T-cell (primary cell): ENCODE measurements at places on chromosomes 4 and X. TPM values are rescaled to one million over a fixed set of nuclear protein-coding genes. Genes with fewer than 3 reads are reported as not detected.

Gene GLUD2
- total RNA-seq = 0.13 TPM

Gene COX7B2
- total RNA-seq = not detected

Gene UGT2B11
- not detected for total RNA-seq

Gene UGT2B10
- total RNA-seq = not detected

Gene SLC25A14
- total RNA-seq = 14.4 TPM

Gene ADGRG4
- not detected for total RNA-seq

Gene GNPDA2
- total RNA-seq = 8.3 TPM

Gene ATP10D
- total RNA-seq = 5.0 TPM

Gene NAP1L3
- 6.6 TPM for total RNA-seq

Gene PPP4R3C
- not detected for total RNA-seq

DNA sequence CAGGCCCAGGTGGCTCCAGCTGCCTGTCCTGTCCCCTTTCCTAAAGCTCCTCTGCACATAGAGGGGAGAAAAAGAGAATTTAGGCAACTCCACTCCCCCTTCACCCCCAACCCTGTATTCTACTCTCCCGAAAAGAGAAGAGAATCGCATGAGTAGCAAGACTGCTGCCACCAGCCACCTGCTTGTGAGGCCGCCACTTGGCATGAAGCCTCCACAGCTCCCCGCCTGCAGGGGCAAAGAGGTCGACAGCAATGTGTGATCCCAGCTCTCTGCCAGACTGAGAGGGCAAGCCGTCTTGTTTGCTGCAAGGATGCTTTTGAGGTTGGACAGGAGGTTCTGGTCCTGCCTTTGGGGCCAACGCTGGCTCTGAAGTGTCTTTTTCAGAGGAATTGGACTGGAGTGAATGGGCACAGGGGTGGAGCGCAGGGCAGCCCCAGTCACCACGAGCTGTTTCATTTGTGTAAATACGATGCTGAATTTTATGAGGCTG lies 77.1 kb downstream of the STARD8 start:
- H3K36me3 ChIP-seq = no peaks in the 10 kb centered on the region
- H3K27ac ChIP-seq = no peak overlapping the region
- H3K27me3 ChIP-seq = no peaks in the 10 kb centered on the region
- no peaks in the 10 kb centered on the region for H3K4me1 ChIP-seq
- H3K4me3 ChIP-seq = no peak overlapping the region

GRCh38 chrX:43840265-43840664 lies 42.0 kb downstream of the MAOB start:
- no peak overlapping the region for H3K4me3 ChIP-seq
- DNase-seq = no peak
- no peaks in the 10 kb centered on the region for H3K36me3 ChIP-seq
- H3K27ac ChIP-seq = no peak overlapping the region
- no peaks in the 10 kb centered on the region for H3K27me3 ChIP-seq
- H3K4me1 ChIP-seq = no peaks in the 10 kb centered on the region

DNA sequence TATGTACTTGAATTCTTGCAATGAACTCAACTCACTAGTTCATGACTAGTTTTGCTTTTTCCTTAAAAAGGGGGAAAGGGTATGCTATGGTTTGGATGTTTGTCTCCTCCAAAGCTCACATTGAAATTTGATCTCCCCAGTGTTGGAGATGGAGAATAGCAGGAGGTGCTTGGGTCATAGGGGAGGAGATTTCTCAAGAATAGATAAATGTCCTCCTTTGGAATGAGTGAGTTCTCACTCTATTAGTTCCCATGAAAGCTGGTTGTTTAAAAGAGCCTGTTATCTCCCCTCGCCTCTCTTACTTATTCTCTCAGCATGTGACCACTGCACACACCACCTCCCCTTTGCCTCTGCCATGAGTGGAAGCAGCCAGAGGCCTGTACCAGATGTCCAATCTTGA lies 109.4 kb upstream of the INTU start:
- no peaks in the 10 kb centered on the region for H3K27me3 ChIP-seq
- no peaks in the 10 kb centered on the region for H3K4me1 ChIP-seq
- H3K4me3 ChIP-seq = no peak overlapping the region
- DNase-seq = no peak

DNA sequence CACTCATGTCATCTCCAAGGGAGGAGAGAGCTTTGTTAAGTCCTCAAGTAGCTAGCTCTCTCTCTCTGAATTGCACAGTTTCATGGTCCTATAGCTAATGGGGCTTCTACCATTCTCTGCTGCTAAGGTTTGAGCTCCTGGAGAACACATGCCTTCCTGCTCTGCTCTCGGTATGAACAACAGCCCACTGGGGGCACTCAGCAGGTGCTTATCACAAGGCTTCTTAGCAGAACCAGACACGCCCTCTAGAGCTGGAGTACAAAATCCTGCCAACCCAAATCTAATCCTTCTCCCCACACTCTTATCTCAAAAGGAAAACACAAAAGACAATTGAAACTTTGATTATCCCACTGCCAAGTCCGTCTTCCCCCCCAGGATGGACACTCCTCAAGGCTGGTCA lies 176.5 kb downstream of the HS3ST1 start:
- H3K4me3 ChIP-seq = no peak overlapping the region
- DNase-seq = no peak
- H3K4me1 ChIP-seq = no peaks in the 10 kb centered on the region
- no peaks in the 10 kb centered on the region for H3K36me3 ChIP-seq

DNA sequence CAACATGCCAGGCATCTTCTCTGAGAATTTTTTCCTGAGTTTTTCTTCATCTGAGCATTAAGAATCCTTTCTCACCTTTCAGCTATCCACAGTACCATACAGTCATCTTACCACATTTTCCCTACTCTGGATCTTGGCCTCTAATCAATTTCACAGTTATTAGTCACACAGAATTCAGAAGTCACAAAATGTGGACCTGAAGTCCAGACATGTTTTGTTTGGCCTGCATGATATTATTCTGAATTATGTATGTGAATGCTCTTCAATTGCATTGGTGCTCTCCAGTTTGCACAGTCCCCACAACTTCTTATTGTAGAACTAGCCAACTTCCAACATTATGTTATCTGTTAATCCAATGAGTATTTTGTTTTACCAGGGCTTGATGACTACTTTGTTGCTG lies 102.3 kb upstream of the GRIA3 start:
- H3K4me1 ChIP-seq = no peaks in the 10 kb centered on the region
- DNase-seq = no peak
- H3K36me3 ChIP-seq = no peaks in the 10 kb centered on the region

DNA sequence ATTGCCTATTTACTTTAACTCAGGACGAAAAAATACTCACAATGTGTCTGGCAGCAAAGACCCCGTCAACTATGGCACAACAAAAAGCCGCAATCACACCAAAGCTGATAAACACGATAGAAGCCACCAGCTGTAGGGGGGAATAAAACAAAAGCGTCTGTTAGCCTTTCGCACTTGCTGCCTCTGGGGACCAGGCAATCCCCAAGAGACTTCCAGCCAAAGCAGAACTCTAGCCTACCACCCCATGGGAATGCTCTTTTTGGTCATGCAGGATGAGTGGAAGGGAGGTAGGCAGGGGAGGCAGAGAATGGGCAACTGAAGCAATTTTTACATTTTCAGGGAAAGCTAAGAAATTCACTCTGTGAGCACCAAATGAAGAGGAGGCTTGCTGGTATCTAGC lies 20.1 kb downstream of the TMEM255A start:
- DNase-seq = no peak
- H3K4me3 ChIP-seq = no peak overlapping the region
- no peaks in the 10 kb centered on the region for H3K36me3 ChIP-seq
- H3K27ac ChIP-seq = no peak overlapping the region

- H3K36me3 ChIP-seq = no peaks in the 10 kb centered on the region
- H3K27ac ChIP-seq = no peak overlapping the region
- H3K27me3 ChIP-seq = peaks cover 6% of the 10 kb centered on the region
- no peak for DNase-seq
- H3K4me1 ChIP-seq = no peaks in the 10 kb centered on the region
Observed at GRCh38 chr4:17557880-17558279, 19.1 kb upstream of the LAP3 start.

DNA sequence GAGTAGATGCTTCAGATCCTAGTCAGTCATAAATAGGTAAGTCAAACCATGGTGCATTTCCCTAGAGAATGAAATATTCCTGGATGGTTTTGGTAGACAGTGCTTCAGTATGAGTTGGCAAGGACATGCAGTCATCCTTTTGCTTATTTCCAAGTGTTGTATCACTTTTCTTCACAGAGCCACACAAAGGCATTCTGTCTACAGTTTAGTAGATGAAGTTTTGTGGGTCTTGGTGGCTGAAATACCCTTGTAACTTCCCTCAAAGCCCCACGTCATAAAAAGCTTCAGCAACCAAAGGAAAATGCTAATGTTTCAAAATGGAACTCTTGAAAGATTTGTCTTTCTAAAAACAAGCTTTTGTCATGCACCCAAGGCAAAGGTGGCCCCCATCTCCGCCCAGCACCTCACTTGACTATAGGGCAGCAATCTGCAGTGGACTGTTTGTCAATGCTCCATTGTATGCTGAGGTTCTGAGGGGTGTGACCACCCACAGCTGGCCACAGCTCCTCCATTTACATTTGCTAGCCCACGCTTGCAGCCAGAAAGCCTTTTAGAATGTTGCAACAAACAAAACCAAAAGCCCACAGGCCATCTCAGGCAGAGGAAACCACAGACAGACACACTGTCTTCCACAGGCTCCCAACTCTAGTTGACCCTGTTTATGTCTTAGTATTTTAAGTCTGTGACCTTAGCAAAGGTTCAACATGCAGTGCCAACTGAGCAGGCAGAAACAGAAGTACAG lies 87.1 kb upstream of the FAM9C start:
- no peaks in the 10 kb centered on the region for H3K36me3 ChIP-seq
- H3K27me3 ChIP-seq = no peaks in the 10 kb centered on the region
- no peak for DNase-seq
- peaks cover 13% of the 10 kb centered on the region for H3K4me1 ChIP-seq
- no peak overlapping the region for H3K27ac ChIP-seq

- H3K4me1 ChIP-seq = no peaks in the 10 kb centered on the region
- DNase-seq = no peak
- H3K27me3 ChIP-seq = no peaks in the 10 kb centered on the region
- no peaks in the 10 kb centered on the region for H3K36me3 ChIP-seq
- H3K27ac ChIP-seq = no peak overlapping the region
- no peak overlapping the region for H3K4me3 ChIP-seq
Observed at GRCh38 chrX:50495616-50496015, 25.0 kb upstream of the DGKK start.

DNA sequence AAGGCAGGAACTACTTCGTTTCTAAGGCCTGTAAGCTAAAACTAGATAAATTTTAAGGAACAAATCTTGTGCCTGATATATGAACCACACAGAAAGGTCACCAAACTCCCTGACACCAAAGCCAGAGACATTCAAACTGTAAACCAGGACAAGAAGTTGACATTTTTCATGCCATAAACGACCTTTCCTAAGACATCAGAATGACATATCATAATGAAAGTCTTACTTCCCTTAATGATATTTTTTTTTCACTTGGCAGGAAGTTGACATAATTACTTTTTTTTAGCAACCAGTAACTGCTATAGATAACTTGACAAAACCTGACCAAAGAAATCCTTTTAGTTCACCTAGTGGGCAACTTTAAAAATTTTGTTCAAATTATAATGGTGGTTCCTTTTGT lies 231.5 kb upstream of the AGTR2 start:
- no peak overlapping the region for H3K4me3 ChIP-seq
- no peak overlapping the region for H3K27ac ChIP-seq
- H3K27me3 ChIP-seq = no peaks in the 10 kb centered on the region
- H3K36me3 ChIP-seq = no peaks in the 10 kb centered on the region
- H3K4me1 ChIP-seq = no peaks in the 10 kb centered on the region
- no peak for DNase-seq

- H3K27me3 ChIP-seq = peaks cover 4% of the 10 kb centered on the region
- no peaks in the 10 kb centered on the region for H3K4me1 ChIP-seq
- no peak overlapping the region for H3K27ac ChIP-seq
- no peak for DNase-seq
- H3K36me3 ChIP-seq = no peaks in the 10 kb centered on the region
Observed at GRCh38 chrX:52574416-52575275, 57.8 kb upstream of the XAGE1B start.

- peak; percentile 19 for DNase-seq
- peaks cover 27% of the 10 kb centered on the region for H3K4me1 ChIP-seq
- H3K4me3 ChIP-seq = no peak overlapping the region
- no peaks in the 10 kb centered on the region for H3K27me3 ChIP-seq
- H3K36me3 ChIP-seq = no peaks in the 10 kb centered on the region
- peak overlapping the region; percentile 23 for H3K27ac ChIP-seq
Observed at GRCh38 chrX:65750674-65751469, 83.4 kb downstream of the MSN start.

- no peak for DNase-seq
- no peak overlapping the region for H3K4me3 ChIP-seq
- H3K27me3 ChIP-seq = no peaks in the 10 kb centered on the region
- H3K27ac ChIP-seq = no peak overlapping the region
- no peaks in the 10 kb centered on the region for H3K36me3 ChIP-seq
- no peaks in the 10 kb centered on the region for H3K4me1 ChIP-seq
Observed at GRCh38 chrX:152915541-152916241, 17.8 kb downstream of the ZNF185 start.

- no peaks in the 10 kb centered on the region for H3K27me3 ChIP-seq
- no peak for DNase-seq
- H3K4me3 ChIP-seq = no peak overlapping the region
- no peaks in the 10 kb centered on the region for H3K36me3 ChIP-seq
Observed at GRCh38 chrX:55484948-55485347, 4.7 kb downstream of the USP51 start.

GRCh38 chrX:111521169-111521568 lies 9.7 kb downstream of the SERTM2 start:
- H3K4me3 ChIP-seq = no peak overlapping the region
- H3K36me3 ChIP-seq = no peaks in the 10 kb centered on the region
- no peaks in the 10 kb centered on the region for H3K27me3 ChIP-seq
- DNase-seq = no peak
- H3K27ac ChIP-seq = no peak overlapping the region

GRCh38 chr4:159430896-159431295 lies 328.0 kb downstream of the RAPGEF2 start:
- no peak overlapping the region for H3K4me3 ChIP-seq
- DNase-seq = no peak
- H3K4me1 ChIP-seq = no peaks in the 10 kb centered on the region
- H3K36me3 ChIP-seq = no peaks in the 10 kb centered on the region

GRCh38 chr4:165415910-165416309 lies 37.1 kb downstream of the CPE start:
- H3K4me3 ChIP-seq = no peak overlapping the region
- DNase-seq = no peak
- H3K27ac ChIP-seq = no peak overlapping the region
- no peaks in the 10 kb centered on the region for H3K4me1 ChIP-seq
- H3K36me3 ChIP-seq = no peaks in the 10 kb centered on the region

DNA sequence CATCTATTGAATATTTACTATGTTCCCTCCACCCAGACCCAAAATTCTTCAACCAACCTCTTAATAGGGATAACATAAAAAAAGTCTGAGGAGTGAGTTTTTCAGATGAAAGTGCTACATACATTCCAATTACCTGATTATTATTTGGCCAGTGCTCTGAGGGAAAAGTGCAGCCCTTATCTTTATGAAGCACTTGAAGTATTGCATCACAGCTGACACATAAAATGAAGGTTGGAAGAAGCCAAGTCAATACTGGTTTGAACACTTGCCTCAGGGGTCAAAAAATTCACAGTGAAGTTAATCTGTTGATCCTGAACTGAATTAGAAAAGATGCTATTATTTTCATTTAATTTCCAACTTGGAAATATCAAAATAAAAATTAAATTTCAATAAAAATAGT lies 498.9 kb downstream of the INPP4B start:
- peaks cover 16% of the 10 kb centered on the region for H3K4me1 ChIP-seq
- H3K27me3 ChIP-seq = no peaks in the 10 kb centered on the region
- no peak overlapping the region for H3K27ac ChIP-seq
- H3K4me3 ChIP-seq = no peak overlapping the region
